ENCODE measurements at places on chromosomes 12 and 14.
A peak's percentile ranks its signal among the peaks of the same experiment; 100 is the strongest.

DNA sequence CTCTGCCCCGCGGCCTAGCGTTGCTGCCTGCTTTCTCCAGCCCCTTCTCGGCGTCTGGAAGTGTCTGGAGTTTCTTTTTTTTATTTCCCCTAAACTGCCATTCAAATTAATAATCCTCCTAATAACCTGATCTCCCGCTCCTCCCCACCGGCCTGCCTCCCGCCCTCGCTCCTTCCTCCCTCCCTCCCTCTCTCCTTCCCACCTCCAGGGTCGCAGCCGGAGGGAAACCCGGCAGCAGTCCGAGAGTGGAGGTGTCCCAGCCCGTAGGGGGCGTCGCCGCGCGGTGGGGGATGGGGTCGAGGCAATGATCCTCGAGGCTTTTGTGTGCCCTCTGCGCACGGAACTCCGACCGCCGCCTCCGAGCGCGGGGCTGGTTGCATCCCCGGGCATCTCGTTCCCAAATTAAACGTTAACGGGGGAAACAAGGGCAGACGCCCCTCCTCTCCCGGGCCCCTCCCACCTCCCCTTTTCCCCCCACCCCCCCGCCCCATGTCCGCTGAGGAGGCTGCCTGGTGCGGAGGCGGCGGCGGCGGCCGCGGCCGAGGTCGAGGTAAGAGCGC is 1.0 kb upstream of the SOCS2 start:
- peak; percentile 48 for DNase-seq

- no peak for DNase-seq
Observed at GRCh38 chr14:64730681-64731080, 26.5 kb downstream of the PLEKHG3 start.

DNA sequence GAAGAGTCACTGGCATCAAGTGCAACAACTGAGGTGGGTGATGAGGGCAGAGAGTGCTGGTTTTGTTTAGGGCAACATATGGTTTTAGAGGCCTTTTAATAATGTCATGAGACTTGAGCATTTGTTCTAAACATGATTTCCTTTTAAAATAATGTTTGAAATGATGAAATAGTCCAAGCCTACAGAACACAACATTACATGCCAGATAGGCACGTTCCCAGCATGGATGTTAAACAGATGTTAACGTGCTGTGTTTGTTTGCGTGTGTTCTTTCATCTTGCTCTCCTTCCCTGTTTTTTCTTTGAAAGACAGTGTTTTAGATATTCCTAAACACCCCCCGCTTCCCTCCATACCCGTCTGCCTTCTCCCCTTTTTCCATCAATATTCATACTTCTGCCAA is 82.3 kb downstream of the RGS6 start:
- DNase-seq: no peak

GRCh38 chr12:3882896-3883564 is 9.8 kb upstream of the PARP11 start:
- DNase-seq: no peak

DNA sequence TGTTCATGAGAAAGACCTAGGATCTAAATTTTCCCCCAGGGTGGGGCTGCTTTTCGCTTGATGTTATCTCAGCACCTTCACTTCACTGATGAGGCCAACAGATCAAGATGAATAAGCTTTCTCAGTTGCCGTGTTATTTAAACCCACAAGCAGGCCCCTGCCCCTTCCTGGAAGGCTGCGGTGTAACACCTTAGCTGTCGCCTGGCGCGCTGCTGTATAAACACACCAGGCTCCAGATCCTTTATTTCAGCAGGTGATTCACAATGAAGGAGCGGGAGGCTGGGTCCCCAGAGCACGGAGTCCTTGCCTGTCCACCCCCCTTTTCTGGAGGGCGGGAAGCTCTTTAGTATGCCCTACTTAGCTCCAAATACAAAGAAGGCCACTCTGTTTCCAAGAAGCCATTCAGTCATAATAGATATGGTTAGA is 515.4 kb downstream of the FUT8 start:
- DNase-seq: peak; percentile 49
